ENCODE measurements at places on chromosomes 3 and 15.

- no peak for DNase-seq
Measured at GRCh38 chr3:43627360-43627759, 5.5 kb upstream of the ANO10 start.

- DNase-seq = no peak
Measured at GRCh38 chr15:61879219-61879618, 181.0 kb downstream of the VPS13C start.

- DNase-seq = no peak
Measured at GRCh38 chr3:134464064-134464688, 21.6 kb downstream of the ANAPC13 start.

DNA sequence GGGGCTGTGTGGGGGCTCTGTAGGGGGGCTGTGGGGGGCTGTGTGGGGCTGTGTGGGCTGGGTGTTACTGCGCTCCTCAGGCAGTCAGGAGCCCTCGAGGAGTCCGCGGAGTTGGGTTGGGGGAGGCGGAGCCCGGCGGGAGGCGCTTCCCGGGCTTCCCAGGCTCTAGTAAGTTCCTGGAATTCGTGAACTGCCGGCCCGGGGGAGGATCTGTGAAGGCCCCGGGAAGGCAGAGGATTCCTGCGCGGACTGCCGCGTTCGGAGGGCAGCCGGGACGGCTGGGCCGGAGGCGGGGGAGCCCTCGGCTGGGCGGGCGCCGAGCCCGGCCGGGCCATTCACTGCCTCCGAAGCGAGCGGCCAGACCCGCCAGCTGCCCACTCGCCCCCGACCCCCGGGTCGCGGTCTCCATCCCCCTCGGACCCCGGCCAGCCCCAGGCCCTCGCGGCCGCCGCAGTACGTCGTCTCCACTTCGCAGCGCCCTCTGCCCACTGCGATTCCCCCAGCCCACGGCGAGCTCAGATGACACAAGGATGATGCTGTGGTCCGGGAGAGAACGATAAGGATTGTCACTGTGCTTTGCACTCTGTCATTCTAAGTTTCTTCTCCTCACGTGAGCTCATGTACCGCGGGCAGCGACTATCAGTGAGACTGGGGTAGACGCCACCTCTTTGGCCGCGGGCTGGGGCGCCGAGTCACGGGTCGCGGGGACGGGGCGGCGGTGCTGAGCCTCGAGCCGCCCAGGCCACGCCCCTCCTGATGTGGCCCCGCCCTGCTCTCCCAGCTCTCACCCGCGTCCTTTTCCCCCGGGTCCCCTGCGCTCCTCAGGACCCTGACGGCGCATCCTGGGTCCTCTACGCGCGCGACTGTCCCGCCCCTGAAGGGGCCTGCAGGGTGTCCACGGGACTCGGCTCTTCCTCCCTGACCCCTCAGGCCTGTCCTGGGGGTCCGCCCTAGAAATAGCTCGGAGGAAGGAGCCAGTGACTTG lies 65.3 kb downstream of the KLF13 start:
- DNase-seq = peak; percentile 77

GRCh38 chr3:87856126-87856525 lies 202.7 kb downstream of the CGGBP1 start:
- DNase-seq = no peak

DNA sequence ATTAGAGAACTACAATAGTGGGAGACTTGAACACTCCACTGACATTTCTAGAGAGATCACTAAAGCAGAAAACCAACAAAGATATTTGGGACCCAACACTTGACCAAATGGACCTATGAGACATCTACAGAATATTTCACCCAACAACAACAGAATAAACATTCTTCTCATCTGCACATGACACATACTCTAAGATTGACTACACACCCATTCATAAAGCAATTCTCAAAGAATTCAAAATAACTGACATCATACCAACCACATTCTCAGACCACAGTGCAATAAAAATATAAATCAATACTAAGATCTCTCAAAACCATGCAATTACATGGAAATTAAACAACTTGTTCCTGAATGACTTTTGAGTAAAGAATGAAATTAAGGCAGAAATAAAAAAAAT lies 473.7 kb downstream of the LPP start:
- no peak for DNase-seq

GRCh38 chr3:30832961-30833575 lies 61.4 kb downstream of the GADL1 start:
- DNase-seq = no peak

DNA sequence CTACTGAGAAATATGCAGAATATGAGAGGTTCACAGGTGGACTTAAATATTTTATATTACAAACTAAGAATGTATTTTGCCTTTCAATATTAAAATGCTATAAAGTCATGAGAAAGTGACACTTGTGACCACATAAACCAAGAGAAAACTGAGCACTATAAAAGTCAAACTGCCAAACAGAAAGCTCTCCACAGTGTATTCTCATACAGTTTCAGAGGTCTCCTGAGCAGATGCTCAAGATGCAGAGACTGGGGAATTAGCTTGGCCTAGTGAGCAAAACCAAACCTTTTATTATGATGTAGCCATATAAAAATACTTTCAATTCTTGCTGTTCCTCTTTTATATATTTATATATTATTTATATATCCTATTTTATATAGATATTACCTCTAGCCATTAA lies 227.8 kb downstream of the TBC1D5 start:
- DNase-seq = no peak

DNA sequence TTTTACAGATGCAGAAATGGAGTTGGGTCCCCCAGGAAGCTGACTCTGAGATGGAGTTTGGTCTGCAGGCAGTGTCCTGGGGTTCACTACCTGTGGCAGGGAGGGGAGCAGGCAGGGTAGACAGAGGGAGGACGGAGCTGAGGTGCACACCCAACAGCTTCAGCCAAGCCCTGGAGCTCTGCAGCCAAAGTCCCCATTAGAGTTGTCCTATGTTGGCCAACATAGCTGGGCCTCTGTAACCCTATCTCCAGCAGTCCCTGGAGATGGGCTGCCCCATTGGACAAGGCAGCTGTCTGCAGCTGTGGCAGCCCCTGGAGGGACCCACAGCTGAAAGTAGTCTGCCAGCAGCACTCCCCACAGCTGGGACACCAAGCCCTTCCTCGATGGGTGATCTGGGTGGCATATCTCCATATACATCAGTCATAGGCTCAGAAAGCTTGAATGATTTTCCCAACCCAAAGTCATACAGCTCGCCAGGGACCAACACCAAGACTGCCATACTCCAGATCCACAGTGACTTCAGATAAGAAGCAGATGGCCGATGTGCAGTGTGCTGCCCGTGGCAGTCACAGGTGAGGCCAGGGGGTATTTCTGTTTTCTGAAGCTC lies 31.9 kb downstream of the STARD5 start:
- no peak for DNase-seq

DNA sequence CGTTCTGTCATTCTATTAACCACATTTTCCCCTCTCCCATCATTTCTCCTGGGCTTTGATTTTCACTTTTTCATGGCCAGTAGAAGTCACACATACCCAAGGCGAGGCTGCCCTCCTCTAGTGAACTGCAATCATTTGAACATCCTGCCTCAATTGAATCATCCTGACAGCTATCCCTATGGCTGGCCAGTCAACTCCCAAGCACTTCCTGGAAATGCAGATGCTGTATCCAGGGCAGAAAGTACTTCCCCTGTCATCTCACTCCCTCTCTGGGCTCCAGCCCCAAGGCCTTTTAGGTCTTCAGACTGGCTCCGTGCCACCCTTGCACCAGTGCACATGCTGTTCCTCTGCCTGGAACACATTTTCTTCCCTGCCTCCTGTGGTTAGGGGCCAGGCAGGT lies 738.3 kb upstream of the CFAP20DC start:
- DNase-seq = no peak

GRCh38 chr15:74964794-74965193 lies 8.2 kb upstream of the RPP25 start:
- no peak for DNase-seq

DNA sequence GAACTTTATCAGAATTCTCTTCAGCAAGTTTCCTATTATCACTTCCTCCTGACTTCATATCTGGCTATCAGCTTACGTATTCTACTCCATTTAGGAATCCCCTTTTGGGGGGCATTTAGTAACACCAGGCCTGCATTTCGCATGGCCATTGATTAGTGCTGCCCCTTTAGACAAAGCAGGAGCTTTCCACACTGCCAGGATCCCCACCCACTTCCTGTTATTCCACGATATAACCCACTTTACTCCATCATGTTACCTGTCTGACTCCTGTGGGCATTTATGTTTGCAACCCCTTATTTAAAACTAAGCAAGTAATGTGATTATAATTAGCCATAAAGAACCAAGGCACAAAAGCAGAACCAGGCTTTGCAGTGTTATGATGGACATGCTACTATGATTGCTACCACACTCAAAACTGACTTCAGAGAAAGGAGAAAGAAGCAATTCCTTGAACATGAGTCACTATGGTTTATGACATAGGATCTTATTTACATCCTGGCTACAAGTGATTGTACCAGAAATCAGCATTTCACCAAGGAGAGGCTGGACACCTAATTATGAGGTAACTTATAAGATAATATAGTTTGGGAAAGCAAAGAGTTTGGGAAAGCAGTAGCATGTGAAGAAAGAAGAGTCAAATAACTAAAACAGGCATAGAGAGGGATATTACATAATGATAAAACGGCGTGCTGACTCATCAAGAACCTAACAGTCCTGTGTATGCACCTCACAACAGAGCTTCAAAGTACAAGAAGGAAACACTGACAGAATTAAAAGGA lies 96.3 kb downstream of the IGSF11 start:
- no peak for DNase-seq

DNA sequence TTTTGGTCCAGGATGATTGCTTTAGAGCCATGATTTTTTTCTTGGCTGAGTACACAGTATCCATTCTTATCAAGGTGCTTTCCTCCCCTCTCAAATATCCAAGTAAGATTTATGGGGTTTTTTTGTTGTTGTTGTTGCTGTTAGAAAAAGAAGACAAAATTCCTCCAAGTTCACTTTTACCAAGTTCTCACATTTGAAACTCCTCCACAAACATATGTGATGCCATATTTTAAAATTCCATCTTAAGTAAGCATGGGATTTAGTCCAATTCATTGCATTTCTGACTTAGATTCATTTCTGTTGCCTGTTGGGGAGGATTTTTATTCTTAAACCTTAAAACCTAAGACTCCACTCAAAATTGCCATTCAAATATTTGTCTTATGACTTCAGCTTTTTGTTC lies 128.6 kb upstream of the SPATA12 start:
- no peak for DNase-seq

DNA sequence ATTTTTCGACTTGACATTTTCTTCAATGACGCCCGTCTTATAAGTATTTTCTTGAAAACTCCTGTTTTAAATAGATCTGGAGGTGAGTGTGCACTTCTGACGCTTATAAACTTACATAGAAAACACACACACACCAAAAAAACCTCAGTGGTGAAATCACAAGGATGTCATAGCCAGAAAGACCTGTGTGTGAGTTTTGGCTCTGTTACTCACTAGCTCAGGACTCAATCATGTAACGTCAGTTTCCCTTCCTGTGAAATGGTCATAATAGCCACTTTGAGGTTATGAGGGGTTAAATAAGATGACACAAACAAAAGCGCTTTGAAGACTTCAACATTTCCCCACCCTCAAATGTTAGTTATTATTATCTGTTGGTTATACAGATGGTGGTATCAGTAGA lies 1.8 kb downstream of the IL20RB start:
- no peak for DNase-seq

- DNase-seq = no peak
Measured at GRCh38 chr3:10581251-10581650, 75.9 kb upstream of the ATP2B2 start.

DNA sequence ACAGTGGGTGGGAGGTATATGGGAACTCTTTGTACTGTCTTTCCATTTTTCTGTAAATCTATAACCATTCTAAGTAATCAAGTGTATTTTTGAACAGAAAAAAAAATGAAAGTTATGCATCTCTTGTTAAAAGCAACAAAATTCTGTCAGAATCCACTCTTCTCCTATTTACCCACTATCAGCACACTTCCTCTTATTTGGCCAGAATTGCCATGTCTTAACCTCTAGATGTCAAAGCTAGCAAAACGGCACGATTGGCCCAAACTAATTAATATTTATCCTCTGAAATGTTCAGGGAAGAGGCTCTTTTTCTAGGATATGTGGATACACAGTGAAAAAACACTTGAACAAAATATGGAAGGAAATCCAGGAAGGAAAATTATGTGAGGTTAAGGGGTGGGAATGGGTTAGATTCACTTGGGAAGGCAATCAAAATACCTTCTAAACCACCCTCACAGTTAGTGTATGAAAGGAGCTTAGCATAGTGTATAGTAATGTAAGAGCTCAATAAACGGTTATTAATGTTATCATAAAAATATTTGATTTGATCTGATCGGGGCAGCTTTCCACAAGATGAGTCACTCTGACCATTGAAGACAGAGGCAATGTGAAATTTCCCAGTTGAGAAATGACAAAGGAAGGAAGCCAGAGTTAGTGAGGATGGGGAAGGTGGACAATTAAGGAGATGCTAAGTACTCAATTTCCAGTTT lies 20.1 kb upstream of the TGFBR2 start:
- no peak for DNase-seq

DNA sequence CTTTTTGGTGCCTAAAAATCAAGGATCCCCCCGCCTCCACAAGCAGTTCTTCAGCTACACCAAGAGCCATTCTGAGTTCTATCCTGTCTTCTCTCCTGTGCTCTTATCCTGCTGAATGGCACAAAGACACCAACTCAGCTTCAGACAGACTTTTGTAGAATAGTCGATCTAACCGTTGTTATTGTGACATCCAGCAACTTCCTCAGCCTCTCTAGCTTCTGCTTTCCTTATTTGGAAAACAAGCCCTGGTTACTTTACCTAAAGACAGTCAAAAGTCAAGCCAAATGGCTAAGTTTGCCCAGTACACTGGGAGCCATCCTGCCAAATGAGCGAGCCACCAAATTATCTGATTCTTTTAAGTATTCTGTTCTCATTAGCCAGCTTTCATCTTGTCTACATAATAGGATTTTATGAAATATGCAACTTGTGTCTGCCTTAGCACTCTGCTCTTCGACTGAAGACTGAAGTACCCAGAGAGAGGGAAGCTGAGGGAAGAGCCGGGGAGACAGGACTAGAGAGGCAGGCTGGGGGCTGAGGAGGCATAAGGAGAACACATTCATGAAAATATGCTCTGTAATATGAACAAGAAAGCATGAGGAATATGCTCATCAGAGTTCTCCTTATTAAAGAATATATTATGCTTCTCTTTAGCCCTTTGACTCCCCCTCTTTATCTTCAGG lies 35.1 kb downstream of the LYZL4 start:
- DNase-seq = no peak

GRCh38 chr3:57444469-57444868 lies 99.7 kb downstream of the DNAH12 start:
- no peak for DNase-seq
